Kidney (tissue), 22 donors: ENCODE measurements at places on chromosomes 2 and 18.

GRCh38 chr2:180520921-180521581, 459.4 kb upstream of the UBE2E3 start:
- H3K27ac ChIP-seq, result no peak overlapping the region
- H3K4me1 ChIP-seq, result no peaks in the 10 kb centered on the region
- no peaks in the 10 kb centered on the region for H3K27me3 ChIP-seq
- H3K4me3 ChIP-seq, result no peak overlapping the region

DNA sequence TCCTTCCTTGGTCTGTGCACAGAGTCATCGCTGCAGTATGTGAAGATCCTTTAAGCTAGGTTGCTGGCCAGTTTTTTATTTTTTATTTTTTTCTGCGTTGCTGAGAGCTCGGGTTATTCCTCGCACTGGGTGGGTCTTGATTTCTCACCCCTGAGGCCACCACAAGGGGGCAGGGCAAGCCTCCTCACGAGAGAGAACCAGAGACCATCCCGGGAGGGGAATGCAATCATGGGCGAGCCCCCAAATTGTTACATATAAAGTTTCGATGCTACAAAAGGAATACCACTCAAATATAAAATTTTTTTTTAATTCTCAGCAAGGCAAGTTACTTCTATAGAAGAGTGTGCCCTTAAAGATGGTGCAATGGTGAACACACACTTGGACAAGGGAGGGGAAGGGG, 24.9 kb downstream of the HTR2B start:
- H3K36me3 ChIP-seq, result peaks cover 3% of the 10 kb centered on the region
- DNase-seq, result no peak
- no peak overlapping the region for H3K4me3 ChIP-seq
- no peak overlapping the region for H3K27ac ChIP-seq

DNA sequence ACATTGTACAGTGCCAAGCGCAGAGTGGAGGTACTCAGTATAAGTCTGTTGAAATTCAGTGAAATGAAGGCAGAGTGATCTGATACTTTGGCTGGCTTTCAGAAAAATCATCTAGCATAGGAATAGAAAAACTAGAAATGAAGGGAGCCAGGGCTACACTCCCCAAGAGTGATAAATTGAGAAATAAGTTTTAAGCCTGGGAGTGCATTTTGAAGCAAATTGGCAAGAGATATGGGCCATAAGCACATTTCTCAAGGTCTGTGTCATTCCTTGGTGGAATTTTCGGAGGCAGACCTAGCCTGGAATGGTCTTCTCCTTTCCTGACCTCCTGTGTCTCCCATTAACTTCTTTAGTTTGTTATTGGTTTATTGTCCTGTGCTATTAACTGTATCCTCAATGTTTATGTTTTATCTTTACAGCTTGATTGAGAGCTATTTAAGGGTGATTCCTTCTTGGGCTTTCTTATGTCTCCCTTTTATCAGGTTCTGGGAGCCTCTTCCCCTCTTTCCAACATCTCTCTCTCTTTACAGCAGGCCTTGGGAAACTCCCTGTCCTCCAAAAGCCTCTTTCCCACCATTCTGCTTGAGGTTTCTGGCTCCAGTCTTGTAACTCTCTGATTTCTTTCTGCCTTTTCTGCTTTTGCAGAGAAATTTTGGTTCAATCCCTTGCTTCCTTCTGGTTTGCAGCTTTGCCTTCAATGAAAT, 649.5 kb downstream of the SLC4A3 start:
- H3K27ac ChIP-seq, result no peak overlapping the region
- H3K4me3 ChIP-seq, result no peak overlapping the region
- no peaks in the 10 kb centered on the region for H3K27me3 ChIP-seq

DNA sequence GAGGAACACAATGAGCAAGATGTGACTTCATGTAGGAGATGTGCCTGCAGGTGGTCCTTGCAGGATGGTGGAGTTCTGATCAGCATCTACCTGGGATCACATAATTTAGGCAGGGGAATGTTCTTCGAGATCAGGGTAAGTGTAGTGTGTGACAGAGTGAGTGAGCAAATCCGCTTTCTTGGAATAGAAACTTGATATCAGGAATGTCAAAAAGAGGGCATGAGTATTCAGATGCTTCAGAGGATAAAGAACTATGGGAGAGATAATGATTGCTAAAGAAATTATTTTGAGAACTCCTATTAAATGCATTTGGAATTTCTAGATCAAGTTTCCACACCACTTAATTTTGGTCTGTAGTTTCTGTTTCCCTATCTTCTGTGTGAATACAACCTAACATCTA, 463.6 kb upstream of the SLC14A2 start:
- no peaks in the 10 kb centered on the region for H3K27me3 ChIP-seq
- no peak for DNase-seq
- no peak overlapping the region for H3K27ac ChIP-seq
- no peaks in the 10 kb centered on the region for H3K4me1 ChIP-seq
